Activated naive CD8-positive, alpha-beta T cell treated with anti-CD3 and anti-CD28 coated beads, Interleukin-2, amount 10 ng/mL, durations not matched to agents 7 days and 5 days (primary cell): ENCODE measurements at places on chromosomes 2 and 18. TPM values are rescaled to one million over a fixed set of nuclear protein-coding genes. Genes with fewer than 3 reads are reported as not detected.

Gene REG1B
- not detected for total RNA-seq

Gene HOXD13
- total RNA-seq = not detected

Gene RAB27B
- total RNA-seq = 1.4 TPM

Gene TUBA3E
- not detected for total RNA-seq

Gene C2orf15
- 2.3 TPM for total RNA-seq

Gene CSRNP3
- not detected for total RNA-seq

Gene PSMG2
- 97.2 TPM for total RNA-seq

Gene FARSB
- 16.6 TPM for total RNA-seq

Gene MYL1
- not detected for total RNA-seq

Gene SIX3
- total RNA-seq = not detected

Gene CYP26B1
- total RNA-seq = not detected

Gene AMER3
- total RNA-seq = not detected

Gene RAMP1
- total RNA-seq = 0.68 TPM

Gene DSC2
- not detected for total RNA-seq

Gene INPP5D
- total RNA-seq = 129 TPM

Gene SOWAHC
- total RNA-seq = 0.17 TPM

Gene IL1RL1
- not detected for total RNA-seq

Gene KCNE4
- not detected for total RNA-seq

Gene AKAIN1
- total RNA-seq = not detected

Gene SERPINB7
- not detected for total RNA-seq

Gene PTPRN
- not detected for total RNA-seq

Gene FKBP1B
- 4.0 TPM for total RNA-seq

Gene NEU2
- total RNA-seq = not detected

Gene HAAO
- total RNA-seq = 0.28 TPM

Gene LYG1
- total RNA-seq = 2.5 TPM

Gene NYAP2
- total RNA-seq = not detected
